ENCODE measurements at places on chromosomes 1 and 21.

- DNase-seq: no peak
These were observed 269.4 kb downstream of the PTPRU start for GRCh38 chr1:29505532-29506220.

GRCh38 chr1:31224068-31224467 lies 15.6 kb downstream of the NKAIN1 start:
- DNase-seq: no peak

DNA sequence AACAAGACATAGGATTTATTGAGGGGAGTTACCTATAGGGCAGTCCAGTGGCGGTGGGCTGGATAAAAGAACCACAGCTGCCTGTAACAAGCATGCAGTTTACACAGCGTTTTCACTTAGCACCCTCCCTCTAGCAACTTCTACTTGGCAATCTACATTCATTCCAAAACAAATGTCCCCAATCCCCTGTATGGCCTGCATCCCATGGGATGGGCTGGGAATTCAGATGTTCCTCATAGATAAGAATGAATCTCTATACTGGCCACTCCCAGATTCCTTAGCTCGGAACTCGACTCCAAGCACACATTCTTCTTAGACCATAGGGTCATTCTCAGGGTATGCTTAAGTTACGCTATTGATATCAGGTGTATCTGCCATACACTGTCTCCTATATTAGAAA lies 33.3 kb downstream of the PCP4 start:
- DNase-seq: no peak

- no peak for DNase-seq
These were observed 29.8 kb upstream of the VTCN1 start for GRCh38 chr1:117240547-117240946.

- DNase-seq: no peak
These were observed 24.7 kb upstream of the CCT8 start for GRCh38 chr21:29098156-29098555.

DNA sequence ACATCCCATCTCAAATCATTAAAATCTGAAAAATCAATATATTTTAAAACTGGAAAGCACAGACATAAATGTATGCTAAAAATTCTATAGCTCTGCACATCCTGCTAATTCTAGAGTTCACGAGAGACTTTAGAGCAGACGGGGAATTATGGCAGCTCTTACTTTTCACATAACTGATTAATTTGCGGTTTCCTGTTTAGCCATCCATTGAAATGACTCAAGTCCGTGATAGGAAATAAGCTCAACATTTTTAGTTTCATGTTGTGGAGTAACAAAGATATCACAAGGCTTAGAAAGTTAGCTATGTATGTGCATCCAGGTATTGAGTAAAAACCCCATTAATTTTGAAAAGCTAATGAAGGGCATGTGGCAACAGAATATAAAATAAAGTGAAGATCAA lies 123.2 kb downstream of the SMYD2 start:
- no peak for DNase-seq

GRCh38 chr1:54808443-54809207 lies 7.5 kb upstream of the TTC22 start:
- DNase-seq: no peak

GRCh38 chr21:34302521-34302920 lies 61.3 kb upstream of the KCNE2 start:
- no peak for DNase-seq

- no peak for DNase-seq
These were observed 24.7 kb upstream of the RWDD3 start for GRCh38 chr1:95209291-95209690.

- DNase-seq: no peak
These were observed 83.6 kb downstream of the RUNX1 start for GRCh38 chr21:34965200-34966174.

GRCh38 chr1:3626025-3626424 lies 1.2 kb downstream of the TPRG1L start:
- no peak for DNase-seq

GRCh38 chr21:45467221-45467779 lies 62.3 kb downstream of the COL18A1 start:
- DNase-seq: no peak

DNA sequence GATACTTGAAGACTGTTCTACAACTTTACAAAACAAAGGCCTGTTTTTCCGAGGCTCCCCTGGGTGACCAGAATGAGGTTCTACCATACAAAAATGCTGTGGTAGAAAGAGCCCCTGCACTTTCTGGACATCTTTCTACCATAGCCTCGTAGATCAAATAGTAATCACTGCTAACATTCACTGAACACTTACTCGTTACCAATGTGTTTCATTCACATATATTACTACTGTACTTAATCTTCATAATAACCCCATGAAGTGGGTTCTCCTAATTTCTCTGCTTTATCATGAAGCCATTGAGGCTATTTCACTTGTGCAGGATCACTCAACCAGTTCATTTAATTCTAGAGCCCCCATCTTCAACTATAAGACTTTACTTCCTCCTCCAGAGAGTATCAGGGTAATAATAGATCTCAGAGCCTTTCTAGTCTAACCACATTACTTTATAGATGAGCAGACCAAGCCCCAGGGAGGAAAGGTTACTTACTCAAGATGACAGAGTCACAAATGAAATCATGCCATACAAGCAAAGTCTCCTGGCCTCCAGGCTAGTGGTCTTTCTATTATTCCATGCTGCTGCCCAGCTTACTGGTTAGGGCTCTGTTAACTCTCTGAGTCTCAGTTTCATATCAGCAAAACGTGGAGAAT lies 46.7 kb upstream of the OSBPL9 start:
- DNase-seq: no peak

GRCh38 chr1:101338714-101339430 lies 102.1 kb downstream of the S1PR1 start:
- DNase-seq: peak; percentile 16

- no peak for DNase-seq
These were observed 454.1 kb upstream of the USP24 start for GRCh38 chr1:55669293-55669692.

DNA sequence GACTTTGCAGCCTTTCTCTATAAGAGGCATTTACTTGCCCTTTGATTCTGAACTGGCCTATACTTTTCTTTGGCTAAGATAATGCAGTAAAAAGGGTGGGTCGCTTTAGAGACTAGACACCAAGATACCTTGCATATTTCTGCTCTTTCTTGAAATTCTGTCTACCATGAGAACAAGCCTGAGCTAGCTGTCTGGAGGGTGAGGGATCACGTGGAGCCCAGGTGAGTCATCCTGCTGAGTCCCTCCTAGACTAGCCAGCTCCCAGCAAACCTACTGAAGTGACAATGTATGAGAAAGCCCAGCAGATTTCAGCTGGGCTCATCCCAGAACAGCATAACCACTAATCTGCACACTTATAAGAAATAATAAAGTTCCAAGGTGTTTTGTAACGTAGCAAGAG lies 408.0 kb upstream of the KAZN start:
- DNase-seq: no peak

- no peak for DNase-seq
These were observed 373.1 kb upstream of the CXADR start for GRCh38 chr21:17139696-17140095.

GRCh38 chr1:209008586-209008985 lies 574.9 kb upstream of the CAMK1G start:
- no peak for DNase-seq

GRCh38 chr1:60823151-60823550 lies 259.2 kb upstream of the NFIA start:
- no peak for DNase-seq

DNA sequence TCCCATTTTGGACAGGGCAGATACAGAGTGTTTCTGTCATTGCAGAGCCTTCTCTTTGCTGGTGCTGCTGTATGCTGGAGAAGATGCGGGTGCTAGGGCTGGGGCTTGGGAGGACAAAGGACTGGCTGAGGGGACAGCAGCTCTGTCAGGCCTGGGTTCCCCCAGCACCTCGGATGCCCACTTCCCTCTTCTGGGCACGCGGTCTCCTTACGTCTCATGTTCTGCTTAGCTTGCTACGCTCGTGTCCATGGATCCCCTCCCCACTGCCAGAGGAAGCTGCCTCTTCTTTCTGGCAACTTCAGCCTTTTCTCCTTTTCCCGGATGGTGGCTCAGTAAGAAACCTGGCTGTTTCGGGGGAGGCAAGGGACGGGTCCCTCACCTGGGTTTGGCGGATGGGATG lies 75.7 kb downstream of the ARHGEF10L start:
- no peak for DNase-seq

- DNase-seq: no peak
These were observed 23.9 kb downstream of the TTC34 start for GRCh38 chr1:2777424-2778219.

DNA sequence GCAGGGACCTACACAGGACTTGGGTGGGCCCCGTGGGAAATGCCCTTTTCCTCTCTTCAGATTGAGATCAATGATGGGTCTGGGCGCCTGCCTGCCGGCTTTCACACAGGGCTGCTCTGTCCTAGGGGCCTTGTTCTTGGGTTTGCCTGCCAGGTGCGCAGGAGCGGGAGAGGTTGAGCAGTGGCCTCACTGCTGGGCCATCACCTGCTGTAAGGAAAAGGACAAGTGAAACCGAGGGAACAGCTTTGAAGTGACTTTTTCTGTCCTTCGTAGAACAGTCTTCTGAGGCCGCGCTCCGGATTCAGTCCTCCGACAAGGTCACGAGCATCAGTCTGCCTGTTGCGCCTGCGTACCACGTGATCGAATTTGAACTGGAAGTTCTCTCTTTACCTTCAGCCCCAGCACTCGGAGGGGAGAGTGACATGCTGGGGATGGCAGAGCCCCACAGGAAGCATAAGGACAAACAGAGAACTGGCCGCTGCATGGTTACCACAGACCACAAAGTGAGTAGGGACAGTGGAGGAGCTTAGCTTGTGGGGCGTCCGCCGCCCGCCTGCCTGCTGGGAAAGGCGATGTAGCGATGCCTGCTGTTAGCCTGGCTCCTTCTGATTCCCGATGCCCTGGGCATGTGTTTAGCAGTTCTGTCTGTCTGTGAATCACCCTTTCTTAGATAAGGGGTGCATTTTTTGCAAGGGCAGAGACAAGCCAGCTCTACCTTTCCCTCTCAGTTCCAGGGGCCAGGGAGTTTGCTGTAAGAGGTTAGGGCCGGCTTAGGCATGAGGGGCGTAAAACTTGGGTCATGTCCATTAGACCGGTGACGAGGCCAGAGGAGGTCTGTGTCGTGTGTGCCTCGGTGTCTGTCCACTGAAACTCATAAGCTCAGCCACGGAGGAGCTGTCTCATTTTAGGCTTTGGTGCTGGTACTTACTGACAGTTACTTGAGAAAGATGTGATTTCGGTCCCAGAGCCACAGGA lies 19.5 kb upstream of the PWP2 start:
- no peak for DNase-seq

- no peak for DNase-seq
These were observed 368.9 kb downstream of the SEC16B start for GRCh38 chr1:177600936-177601335.

- DNase-seq: no peak
These were observed 21.8 kb downstream of the VTCN1 start for GRCh38 chr1:117188816-117189437.

- no peak for DNase-seq
These were observed 136.1 kb downstream of the SPATA46 start for GRCh38 chr1:162240577-162240976.

DNA sequence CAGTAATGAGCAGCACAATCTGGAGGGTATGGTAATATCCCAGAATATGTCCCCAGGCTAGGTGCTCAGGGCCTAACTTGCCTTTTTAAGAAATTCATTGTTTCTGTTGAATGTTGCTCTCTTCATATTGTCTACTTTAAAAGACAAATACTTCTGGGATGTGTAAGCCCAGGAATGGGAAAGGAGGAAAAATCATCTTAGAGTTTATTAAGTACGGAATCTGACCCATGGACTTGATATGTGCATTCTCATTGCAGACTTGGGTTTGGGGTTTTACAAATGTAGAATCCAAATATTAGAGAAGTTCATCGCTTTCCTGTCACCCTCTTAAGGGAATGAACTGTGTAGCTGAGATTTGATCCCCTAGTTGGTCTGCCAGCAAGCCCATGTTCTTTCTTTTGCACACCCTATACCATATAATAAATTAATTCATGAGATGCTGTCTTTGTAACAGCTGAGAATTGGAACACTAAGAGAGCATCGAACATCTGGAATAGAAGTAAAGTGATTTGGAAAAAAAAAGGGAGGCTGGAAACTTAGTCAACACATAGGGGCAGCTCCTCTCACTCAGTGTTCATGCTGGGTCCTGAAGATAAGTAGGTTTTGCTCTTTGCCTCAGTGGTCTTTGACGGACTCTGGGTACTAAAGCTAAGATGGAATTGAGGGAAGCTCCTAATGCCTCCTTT lies 235.8 kb upstream of the C1orf105 start:
- no peak for DNase-seq

GRCh38 chr1:198797656-198798055 lies 158.8 kb downstream of the PTPRC start:
- no peak for DNase-seq

GRCh38 chr1:211329764-211330201 lies 3.1 kb downstream of the TRAF5 start:
- DNase-seq: no peak

DNA sequence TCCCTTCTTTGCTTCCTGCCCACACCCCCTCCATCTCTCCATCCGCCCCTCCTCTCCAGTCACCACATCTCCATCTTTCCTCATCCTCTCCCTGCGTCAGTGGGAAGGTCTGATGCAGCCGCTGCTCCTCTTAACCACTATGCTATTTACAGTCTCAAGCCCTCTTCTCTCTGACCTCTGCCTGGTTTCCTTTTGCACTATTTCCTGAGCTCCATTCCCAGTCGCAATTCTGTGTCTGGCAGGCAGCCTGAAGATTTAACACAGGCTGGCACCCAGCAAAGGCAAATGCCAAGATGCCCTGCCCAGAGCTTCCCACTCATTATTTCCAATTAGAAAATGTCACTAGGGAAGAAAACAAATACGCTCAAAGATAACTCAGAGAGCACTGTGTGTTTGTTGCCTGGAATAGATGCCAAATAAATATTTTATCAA lies 89.6 kb upstream of the LPGAT1 start:
- no peak for DNase-seq

- DNase-seq: no peak
These were observed 25.5 kb downstream of the RGS7 start for GRCh38 chr1:241331328-241332036.

- DNase-seq: no peak
These were observed 56.3 kb upstream of the C1orf87 start for GRCh38 chr1:60129911-60130310.

- DNase-seq: no peak
These were observed 550.3 kb downstream of the NUF2 start for GRCh38 chr1:163872067-163872466.

DNA sequence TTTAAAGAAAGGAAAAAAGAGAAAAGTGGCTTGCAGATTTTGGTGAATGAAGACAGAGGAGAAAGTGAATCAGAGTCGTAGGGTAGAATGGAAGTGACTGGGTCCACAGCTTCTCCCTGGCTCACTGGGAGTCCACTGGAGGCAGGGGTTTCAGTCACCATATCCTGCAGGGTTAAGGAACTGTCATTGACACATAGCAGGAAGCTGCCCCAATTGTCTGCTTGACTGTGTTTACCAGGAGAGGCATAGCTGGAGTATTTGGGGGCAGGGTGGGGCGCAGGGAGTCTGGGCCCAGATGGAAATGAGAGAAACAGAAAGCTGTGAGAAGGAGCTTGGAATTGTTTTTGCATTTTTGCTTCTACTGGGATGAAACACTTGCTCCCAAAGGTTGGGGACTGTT lies 228.8 kb upstream of the CSF3R start:
- DNase-seq: no peak

GRCh38 chr21:21436012-21436534 lies 437.9 kb downstream of the NCAM2 start:
- no peak for DNase-seq

GRCh38 chr21:42401154-42401553 lies 2.5 kb upstream of the UBASH3A start:
- no peak for DNase-seq

- no peak for DNase-seq
These were observed 486.9 kb upstream of the USP24 start for GRCh38 chr1:55702064-55702463.
